ENCODE measurements at places on chromosomes 2 and 18.

- no peak for DNase-seq
These were observed 129.3 kb downstream of the HDAC4 start for GRCh38 chr2:239271471-239271870.

DNA sequence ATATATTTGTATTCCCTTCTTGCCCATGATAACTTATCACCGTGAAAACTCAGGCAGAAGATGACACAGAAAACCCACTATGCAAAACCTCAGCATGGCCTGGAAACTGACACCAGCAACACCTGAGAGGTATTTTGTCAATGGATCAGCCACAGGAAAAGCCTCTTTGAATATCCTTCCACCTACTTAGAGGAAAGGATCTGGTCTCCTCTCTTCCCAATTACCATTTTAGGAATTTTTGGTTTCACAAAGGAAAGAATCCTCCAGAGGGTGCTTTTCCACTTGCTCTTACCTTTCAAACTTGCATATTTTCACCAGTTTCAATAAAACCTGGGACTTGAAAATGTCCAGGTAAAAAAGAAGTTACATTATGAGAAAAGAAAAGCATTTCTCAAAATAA, 20.0 kb upstream of the MEIS1 start:
- no peak for DNase-seq

DNA sequence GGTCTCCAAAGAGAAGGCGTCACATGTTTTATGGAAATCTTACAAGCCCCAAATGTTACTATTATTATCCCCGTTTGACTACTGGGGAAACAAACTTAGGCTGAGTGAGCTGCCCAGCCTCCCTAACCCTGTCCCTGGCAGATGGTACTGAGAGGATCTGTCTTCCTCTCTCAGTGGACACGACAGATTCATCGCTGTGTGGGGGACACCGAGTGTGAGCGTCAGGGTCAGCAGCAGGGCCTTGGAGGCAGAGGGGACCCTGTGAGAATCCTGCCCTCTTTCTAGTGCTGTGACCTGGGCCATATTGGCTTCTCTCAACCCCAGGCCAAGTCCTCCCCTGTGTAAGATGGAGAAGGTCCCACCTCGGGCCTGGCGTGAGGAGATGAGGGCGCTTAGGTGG, 27.1 kb upstream of the SMAD7 start:
- DNase-seq, result no peak

DNA sequence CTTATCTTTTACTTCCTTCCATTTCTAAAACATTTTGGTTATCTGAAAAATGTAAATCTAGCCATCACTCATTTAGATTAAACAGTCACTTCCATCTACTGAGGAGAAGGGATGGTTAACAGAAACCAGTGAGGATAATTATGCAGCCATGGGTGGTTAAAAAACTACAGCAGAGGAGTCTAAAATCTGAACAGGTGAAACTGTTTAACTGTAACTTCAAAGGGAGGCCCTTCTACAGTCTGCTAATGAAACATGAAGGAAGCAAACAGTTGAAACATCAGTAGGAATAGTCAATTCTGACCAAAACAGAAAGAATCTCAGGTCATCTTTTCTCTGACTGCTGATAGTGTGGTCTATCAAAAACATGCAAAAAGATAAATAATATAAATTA, 71.0 kb downstream of the DTNB start:
- DNase-seq, result no peak

DNA sequence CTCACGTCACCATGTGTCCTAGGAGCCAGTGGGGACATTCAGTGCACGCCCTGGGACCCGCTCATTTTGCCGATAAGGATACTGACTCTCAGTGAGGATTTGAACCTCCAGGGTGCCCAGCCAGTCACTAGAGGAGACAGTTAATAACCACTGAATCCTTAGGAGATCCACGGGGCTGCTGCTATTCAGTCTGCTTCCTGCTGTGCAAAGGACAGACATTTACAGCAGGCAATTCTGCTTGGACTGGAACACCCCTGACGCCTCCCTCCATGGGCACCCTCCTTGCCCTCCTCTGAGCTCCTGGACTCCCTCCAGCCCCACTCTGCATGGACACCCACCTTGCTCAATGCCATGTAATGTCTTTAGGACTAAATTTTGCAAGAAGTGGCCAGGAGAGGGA, 265.5 kb downstream of the EIPR1 start:
- DNase-seq, result no peak

DNA sequence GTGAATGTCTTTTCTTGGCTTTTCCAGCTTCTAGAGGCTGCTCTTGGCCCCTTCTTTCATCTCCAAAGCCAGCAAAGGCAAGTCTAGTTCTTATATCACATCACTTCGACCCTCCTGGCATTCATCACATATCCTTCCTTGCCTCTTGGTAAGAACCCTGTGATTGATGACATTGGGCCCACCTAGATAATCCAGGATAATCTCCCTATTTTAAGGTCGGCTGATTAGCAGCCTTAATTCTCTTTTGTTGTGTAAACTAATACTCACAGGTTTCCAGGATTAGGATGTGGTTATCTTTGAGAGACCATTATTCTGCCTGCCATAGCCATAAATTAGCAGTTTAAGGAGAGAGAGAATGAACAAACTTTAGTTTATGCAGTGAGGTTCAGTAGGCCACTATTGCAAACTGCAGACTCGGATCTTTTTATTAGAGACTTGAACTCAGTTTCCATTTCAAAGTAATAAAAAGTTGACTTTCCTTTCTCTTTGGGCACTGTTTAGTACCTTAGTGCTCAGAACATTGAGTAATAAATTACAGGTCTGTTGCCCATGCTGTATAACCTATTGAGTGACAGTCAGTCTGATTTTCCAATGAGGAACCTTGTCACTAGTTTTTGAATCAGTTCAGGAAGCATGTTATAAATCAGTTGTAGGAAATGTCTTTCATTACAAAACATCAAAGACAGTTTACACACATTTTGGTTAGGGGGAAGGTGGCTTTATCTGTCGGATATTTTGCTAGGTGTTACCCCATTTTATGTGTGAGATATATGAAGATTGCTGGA, 4.5 kb downstream of the NDUFV2 start:
- DNase-seq, result no peak

GRCh38 chr2:67311536-67311935, 85.6 kb upstream of the ETAA1 start:
- no peak for DNase-seq

DNA sequence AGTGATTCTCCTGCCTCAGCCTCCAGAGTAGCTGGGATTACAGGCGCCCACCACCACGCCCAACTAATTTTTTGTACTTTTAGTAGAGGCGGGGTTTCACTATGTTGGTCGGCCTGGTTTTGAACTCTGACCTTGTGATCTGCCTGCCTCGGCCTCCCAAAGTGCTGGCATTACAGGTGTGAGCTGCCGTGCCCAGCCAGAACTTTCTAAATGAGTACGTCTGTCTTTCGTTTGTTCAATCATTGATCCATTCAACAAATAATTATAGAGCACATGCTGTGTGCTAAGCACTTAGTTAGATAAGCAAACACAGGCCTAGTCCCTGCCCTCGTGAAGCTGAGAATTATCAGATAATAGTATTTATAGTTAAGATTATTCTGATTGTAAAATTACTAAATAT, 56.5 kb downstream of the TTC39C start:
- no peak for DNase-seq

GRCh38 chr2:168245074-168245825, 2.1 kb downstream of the STK39 start:
- DNase-seq, result no peak

- no peak for DNase-seq
These were observed 270.9 kb downstream of the CYP26B1 start for GRCh38 chr2:71876542-71877451.

DNA sequence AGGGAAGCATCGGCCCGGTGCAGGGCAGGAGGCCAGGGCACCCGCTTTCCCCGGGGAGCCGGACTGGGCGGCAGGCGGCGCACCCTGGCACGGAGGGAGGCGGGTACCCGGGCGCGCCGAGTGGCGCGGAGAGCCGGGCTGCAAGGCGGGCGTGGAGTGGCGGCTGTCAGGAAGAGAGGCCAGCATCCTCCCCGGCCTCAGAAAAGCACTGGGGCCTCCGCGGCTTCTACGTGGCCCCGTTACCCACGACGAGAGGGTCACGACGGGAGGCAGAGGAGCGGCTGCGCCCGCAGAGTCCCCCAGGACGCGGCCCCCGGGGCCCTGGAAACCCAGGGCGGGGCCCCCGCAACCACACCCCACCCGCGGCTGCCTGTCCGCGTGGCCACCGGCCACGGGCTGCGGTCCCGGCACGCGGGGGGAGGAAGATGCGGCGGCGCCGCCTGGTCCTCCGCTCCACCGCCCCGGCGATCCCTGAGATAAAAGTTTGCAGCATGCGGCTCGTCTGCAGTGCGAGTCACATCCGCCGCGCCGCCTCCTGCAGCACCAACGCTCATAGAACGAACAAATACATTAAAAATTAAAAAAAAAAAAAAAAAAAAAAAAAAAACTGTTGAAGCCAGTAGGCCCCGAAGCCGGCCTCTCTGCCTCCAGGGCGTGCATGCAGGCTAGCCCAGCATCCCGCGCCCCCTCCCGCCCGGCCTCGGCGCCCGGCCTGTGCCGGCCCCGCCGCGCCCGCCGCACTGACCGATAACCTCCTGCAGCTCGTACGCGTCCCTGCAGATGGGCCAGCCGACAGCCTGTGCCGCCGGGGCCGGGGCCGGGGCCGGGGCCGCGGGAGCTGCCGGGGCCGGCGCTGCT, 683 bp downstream of the STK39 start:
- DNase-seq, result peak; percentile 51

GRCh38 chr2:213316001-213316735, 31.9 kb downstream of the SPAG16 start:
- DNase-seq, result no peak
